ENCODE measurements at places on chromosomes 3 and 15.
A peak's percentile ranks its signal among the peaks of the same experiment; 100 is the strongest.

DNA sequence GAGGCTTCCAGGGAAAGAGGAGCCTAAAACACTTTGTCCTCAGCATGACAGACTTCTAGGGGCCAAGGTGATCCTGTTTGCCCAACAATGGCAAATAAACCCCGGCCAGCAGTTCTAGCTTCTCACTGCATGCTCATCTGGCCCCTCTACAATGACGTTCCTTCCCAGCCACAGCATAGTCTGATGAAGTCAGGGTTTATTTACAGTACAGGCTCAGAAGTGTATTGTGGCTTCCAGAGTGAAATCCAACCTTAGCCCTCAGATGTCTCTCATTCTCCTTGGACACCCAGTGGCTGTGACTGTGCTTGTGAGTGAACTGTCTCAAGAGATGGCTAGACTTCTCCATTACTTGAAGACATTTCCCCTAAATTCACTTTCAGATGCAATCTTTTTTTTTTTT is 40.8 kb downstream of the BFSP2 start:
- DNase-seq = no peak

GRCh38 chr15:74314795-74315438 is 52.5 kb downstream of the CYP11A1 start:
- DNase-seq = peak; percentile 4

GRCh38 chr3:106765342-106765741 is 611.9 kb upstream of the CCDC54 start:
- no peak for DNase-seq

DNA sequence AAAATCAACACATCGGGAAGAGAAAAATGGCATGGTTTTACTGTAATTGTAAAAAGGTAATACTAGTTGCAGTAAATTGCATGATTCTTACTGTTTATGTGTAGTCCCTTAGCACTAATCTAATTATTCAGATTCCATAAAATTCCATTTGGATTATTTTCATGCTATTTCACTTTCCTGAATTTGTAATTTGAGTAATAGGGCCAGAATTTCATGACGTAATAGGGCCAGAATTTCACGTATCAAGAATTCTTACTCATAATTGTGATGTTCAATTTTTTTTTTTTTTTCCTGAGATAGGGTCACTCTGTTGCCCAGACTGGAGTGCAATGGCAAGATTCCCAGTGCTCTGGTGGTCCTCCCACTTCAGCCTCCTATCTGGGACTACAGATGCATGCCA is 2.9 kb upstream of the U2SURP start:
- no peak for DNase-seq

DNA sequence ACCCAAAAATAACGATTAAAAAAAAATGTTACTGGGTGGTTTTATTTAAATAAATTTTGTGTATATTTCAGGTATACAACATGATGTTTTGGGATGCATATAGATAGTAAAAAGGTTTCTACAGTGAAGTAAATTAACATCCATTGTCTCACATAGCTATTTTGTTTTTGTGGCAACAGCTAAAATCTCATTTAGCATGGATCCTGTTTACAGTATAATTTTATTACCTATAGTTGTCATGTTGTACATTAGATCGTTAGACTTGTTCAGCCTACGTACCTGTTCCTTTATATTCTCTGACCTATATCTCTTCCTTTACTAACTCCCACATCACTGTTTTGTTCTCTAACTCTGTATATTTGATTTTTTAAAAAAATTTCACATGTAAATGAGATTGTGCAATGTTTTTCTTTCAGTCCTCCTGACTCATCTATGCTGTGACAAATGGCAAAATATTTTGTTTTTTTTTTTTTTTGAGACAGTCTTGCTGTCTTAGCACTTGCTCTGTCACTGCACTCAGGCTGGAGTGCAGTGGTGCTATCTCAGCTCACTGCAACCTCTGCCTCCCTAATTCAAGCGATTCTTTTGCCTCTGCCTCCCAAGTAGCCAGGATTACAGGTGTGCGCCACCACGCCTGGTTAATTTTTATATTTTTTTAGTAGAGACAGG is 45.6 kb downstream of the OIP5 start:
- no peak for DNase-seq

DNA sequence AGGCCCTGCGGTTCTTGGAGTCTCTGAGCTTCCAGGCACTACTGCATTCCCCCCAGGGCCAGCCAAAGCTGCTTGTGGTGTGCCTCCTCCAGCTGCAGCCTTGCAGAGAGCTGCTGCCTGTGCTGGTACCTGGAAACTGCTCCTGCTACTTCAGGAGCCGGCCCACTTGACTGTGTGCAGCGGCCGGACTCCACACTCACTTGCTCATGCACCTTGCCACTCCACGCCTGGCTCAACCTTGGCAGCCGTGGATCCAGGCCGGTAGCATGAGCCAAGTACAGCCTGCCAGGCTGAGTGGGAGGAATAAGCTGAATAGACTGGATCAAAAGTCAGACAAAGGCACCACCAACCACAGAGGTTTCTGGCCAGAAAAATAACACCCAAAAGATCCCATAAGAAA is 169.7 kb downstream of the TJP1 start:
- DNase-seq = no peak

DNA sequence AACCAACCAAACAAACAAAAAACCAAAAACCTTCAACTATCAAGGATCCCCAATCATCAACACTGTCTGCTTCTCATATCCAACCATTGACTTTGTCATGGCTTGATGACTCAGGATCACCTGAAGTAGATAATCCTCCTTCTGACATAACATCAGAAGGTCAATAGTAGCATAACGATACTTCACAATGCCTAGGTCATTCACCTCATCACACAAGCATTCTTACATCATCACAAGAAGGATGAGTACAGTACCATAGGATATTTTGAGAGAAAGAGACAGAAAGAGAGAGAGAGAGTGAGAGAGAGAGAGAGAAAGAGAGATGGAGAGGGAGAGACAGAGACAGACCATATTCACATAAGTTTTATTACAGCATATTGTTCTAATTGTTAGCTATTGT is 42.1 kb downstream of the SPATA16 start:
- DNase-seq = no peak

GRCh38 chr15:33093222-33093621 is 101.3 kb downstream of the FMN1 start:
- no peak for DNase-seq

GRCh38 chr3:127451321-127451720 is 139.2 kb downstream of the TPRA1 start:
- no peak for DNase-seq

- DNase-seq = no peak
These were observed 501.3 kb downstream of the NTRK3 start for GRCh38 chr15:87755226-87755625.

DNA sequence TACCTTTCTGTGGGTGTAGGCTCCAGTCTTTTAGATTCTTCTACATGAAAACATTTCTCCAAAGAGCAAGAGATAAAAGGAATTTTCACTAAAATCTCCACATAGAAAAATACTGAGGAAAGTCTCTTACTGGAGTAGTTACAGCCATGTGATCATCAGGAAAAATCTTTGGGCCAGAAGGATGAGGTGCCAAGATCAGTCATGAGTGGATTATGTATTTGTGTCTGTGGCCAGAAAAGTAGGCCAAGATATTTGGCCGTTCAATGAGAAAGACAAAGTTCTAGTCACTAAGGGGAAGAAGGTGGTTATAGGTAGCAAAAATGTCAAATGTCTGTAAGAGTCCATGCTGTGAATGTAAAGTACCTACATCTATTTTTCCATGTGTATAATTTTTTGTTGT is 339.3 kb downstream of the NSUN3 start:
- no peak for DNase-seq

- no peak for DNase-seq
These were observed 222.1 kb downstream of the FHIT start for GRCh38 chr3:61029194-61029593.

DNA sequence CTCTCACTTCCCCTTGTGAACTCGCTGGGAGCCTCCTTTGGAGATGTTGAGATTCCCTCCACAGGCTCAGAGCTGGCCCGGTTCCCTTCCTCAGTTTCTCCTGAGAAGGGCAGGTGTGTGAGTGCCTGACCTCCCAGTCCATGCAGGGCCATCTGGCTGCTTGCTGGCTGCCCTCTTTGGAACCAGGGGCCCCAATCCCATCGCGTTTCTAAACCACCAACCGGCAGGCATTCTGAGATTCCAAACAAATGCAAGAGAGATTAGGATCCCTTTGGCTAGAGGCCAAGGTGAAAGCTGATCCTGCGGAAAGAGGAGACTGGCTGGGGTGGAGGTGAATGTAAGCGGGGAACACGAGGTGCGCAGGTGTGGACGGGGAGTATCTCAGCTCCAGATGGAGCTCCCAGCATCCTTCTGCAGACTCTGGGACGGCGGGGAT is 2.9 kb upstream of the PRRT3 start:
- DNase-seq = no peak

DNA sequence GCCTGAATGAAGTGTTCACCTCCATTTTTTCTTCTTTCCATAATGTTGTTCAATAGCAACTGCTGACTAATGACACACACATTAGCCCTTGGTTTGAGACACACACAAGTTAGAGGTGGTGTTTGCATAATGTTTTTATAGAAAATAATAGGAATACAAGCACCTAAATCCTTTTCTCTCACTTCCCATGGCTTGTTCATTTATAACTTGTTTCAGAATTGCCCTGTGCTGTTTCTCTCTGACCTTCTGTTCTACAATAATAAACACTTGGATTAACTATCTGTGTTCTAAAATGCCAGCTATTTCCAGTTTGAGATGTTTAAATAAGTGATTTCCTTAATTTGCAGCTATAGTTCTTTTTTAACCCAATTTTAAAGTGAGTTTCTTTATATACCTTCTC is 525.1 kb upstream of the ROBO2 start:
- no peak for DNase-seq

DNA sequence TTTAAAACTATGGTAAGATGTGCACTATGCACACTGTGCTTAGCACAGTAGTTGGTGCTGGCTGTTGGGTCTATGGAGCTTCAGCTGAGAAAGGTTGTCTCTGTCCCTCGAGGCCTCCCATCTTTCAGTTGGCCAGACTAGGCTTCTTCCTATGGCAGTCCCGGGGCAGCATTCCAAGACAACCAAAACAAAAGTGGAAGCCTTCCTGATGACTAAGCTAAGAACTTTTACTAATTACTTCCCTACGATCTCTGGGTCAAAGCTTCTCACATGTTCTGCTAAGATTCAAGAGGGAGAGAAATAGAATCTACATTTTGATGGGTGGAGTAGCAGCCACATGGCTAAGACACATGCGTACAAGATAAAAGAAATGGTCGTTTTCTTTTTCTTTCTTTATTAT is 342.8 kb downstream of the TUSC7 start:
- no peak for DNase-seq

- peak; percentile 36 for DNase-seq
These were observed 121.2 kb upstream of the RASGRP1 start for GRCh38 chr15:38685686-38686339.

- no peak for DNase-seq
These were observed 12.7 kb upstream of the SCN10A start for GRCh38 chr3:38828681-38829080.

DNA sequence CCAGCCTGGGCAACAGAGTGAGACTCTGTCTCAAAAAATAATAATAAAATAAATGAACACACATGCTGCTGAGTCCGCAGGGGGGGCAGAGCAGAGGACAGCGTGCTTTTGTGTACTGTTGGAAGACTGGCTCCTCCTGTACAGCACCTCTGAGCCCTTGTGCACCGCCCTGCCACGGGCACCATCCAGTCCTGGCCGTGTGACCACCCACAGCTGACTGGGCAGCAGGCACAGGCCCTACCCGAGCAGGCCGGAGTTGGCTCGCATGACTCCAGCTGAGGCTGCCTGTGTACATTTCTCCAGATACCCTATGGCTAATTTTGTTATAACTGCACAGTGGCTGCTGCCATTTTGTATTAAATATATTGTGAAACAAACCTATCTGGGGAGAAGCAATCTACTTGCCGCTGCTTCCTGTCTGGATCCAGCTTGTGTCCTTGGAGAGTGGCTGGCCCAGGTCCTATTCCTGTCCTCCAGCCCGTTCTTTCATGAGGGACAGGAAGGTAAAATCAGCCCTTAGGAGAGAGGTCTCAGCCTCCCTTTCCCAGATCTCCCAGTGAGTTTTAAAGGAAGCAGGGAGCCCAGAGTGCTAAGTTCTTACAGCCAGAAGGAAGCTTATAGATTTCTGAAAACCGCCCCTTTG is 14.6 kb downstream of the IVD start:
- DNase-seq = no peak

DNA sequence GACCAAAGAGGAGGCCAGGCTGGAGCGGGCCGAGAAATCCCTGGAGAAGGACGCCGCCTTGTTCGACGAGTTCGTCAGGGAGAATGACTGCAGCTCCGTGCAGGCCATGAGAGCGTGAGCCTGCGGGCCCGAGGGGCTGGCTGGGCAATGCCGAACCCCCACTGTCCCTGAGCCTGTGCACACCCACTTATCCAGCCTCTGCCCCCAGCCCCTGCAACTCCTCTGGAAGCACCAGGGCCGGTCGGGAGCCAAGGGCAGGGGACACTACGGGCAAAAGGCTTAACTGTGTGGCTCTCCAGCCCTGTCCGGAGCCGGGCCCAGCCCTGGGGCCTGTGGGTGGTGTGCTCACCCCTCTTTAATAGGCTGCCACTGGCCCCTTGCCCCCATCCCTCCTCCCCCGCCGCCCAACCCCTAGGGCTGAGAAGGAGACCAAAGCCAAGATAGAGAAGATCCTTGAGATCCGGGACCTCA is 24.0 kb downstream of the CFAP100 start:
- DNase-seq = no peak

DNA sequence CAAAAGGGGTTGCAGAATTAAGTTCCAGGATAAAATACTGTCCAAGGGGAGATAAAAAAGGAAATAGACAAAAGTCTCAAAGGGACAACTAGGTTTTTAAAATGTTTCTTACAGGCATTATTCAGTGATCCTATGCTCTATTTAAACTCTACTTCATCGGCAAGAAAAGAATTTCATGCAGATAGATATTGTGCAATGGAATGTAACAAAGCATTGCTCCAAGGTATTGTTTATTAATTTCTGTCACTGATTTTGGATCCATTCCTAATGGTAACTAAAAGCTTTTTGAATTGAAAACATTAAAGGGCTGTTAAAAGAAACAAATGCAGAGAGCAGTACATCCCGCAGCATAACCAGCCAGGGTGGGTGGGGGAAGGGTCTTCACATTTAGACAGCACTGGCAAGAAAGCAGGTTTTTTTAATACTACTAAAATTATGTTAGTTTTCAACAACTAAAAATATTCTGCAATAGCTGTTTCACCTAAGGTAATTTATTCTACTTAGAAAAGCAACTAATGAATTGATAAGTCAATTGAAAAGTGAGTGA is 82.9 kb downstream of the THBS1 start:
- no peak for DNase-seq

DNA sequence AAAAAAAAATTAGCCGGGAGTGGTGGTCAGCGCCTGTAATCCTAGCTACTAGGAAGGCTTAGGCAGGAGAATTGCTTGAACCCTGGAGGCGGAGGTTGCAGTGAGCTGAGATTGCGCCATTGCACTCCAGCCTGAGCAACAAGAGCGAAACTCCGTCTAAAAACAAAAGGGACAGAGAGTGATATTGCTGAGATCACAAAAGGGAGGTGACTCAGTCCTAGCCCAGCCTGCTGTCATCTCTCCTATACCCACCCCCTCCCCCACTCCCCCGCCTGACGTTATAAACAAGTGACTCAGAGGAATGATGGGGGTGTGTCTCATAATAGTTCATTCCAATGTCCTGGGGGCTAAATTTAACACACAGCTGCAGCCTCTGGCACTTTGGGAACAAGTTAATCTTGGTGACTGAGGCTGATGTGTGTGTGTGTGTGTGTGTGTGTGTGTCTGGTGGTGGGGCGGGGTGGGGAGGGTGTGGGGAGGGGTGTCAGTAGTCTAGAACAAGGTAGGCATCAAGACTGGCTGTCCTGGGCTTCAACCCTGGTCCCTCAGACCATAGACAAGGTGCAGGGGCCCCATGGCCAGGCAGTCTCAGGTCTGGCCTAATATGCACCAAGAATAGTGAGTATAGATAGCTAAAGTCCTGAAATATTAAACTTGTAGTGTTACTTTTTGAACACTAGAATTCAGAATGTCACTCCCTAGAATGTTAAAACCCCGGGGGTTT is 1.3 kb upstream of the KLHL40 start:
- DNase-seq = peak; percentile 13
